ENCODE measurements at places on chromosomes 1 and 21.

- no peak for DNase-seq
Measured at GRCh38 chr1:237482777-237483176, 407.9 kb downstream of the ZP4 start.

GRCh38 chr1:170893655-170894297 is 41.6 kb upstream of the MROH9 start:
- no peak for DNase-seq

GRCh38 chr1:95127380-95127779 is 10.2 kb downstream of the TLCD4 start:
- DNase-seq = no peak

- DNase-seq = no peak
Measured at GRCh38 chr1:212600071-212600915, 8.3 kb upstream of the ATF3 start.

Measured in amniotic epithelial cell (primary cell).